ENCODE measurements at places on chromosomes 13 and 19.

DNA sequence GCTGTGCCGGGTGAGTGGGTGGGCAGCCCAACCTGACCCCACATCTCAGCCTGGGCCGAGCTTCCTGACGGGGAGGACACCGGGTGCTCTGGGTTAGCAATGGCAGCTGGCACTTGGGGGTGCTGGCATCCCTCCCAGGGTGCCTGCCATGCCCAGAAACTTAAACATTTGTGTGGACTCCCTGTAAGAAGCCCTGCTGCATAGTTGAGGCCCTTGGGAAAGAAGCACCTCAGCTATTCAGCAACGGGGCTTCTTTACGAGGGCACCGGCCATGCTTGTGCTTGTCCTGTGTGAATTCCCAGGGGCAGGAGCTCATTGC is 33.8 kb upstream of the MEDAG start:
- no peak for DNase-seq

- DNase-seq: no peak
Measured at GRCh38 chr13:44884076-44884729, 105.1 kb downstream of the NUFIP1 start.

DNA sequence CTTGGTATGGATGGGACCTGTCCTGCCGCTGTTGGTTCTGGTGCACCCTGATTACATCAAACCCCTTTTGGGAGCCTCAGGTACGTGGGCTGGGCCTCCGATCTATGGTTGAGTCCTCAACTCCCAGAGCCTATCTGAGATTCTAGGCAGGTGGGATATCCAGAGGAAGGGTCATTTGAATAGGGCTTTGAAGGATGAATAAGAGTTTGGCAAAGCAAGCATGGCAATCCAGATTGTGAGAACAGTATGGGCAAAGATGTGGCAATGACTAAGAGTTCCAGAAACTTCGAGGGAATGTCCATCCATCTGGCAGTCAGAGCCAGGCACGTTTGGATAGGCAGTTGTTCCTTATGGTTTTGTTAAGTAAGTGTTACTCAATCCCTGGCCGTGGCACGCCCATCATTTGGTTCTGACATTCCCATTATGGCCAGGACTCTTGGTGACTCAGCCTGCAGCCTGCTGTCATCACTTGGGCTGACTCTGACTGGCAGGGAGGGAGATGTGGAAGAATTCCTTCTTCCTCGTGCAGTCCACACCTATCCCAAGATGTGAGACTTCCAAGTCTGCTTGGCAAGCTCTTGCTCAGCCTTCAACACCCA is 21.5 kb downstream of the CYP4F22 start:
- no peak for DNase-seq

DNA sequence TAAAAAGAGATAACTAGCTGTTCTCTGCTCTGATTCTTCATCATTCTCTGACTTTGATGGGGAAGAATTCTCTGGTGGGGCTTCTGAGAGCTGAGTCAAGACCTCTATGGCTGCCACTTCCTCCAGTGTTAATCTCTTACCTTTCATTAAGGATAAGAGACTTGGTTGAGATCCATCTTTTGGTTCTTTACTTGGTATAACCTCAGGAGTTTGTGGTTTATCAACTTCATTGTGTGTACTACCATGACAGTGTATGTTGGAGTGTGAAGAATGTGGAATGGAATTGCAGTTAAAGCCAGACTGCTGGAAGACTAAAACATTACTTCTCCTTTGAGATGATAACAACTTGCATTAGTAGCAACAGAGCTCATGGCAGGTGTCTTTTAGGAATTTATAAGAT is 222.0 kb downstream of the SLITRK5 start:
- no peak for DNase-seq

DNA sequence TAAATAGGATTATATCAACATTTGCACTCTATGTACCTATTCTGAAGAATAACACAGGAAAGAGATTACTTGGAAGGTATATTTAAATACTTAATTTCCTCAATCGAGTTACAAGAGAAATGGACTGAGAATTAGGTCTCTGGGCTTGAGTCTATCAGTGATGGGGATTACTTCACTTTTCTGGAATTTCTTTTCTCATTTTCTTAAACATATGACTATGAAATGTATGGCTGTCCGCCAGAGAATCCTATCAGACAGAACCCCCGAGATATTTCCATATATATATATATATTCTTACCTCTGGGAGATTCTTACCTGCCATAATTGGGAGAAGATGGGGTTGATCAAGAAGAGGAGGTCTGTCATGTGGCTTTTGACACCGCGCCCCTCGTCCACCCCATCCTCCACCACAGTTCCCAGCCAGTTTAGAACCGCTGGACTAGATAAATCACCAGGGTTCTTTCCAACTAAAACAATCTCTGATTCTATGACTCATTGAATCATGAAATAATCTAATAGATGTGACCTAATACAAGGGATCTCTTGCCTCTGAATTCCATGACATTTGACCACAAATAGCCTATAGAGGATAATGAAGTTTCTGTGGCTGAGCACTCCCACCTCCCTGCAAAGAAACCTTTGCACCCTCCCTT is 231.3 kb downstream of the TBC1D4 start:
- DNase-seq: no peak

GRCh38 chr13:74004109-74004508 is 130.1 kb downstream of the KLF12 start:
- no peak for DNase-seq

DNA sequence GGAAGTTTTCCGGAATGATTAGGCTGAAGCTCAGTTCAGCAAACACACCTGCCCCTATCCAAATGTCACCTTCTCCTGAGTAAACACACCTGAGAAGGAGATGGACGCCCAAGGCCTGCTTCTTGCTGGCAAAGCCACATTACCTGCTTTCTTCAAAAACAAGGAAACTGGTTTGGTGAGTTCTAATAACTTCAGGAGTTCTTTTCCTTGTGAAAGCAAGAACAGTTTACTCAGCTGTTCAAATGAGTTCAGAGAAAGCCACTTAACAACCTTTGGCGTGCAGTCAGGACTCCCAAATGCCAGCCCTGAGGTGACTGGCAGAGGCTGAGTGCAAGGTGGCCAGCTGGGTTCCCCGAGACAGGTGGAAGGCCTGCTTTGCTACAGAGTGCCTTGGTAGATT is 160.5 kb downstream of the STK24 start:
- DNase-seq: no peak

DNA sequence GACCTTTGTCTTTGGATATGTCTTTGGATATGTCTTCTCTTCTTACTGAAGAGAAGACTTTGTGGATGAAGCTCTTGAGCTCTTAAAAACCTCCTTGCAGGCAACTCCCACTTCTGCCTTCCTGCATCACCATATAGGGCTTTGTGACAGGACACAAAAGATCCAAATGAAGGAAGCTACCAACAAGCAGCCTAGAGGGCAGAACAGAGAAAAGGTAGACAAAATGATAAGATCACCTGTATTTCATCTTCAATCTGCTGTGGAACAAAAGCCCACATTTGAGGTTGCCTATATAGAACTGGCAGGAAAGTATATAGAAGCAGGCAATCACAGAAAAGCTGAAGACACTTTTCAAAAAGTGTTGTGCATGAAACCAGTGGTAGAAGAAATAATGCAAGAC is 42.5 kb downstream of the N4BP2L1 start:
- no peak for DNase-seq

GRCh38 chr13:40213779-40214178 is 452.7 kb downstream of the FOXO1 start:
- DNase-seq: no peak

GRCh38 chr19:28948566-28948965 is 264.4 kb downstream of the UQCRFS1 start:
- DNase-seq: no peak

GRCh38 chr13:75432045-75432444 is 49.9 kb downstream of the TBC1D4 start:
- DNase-seq: no peak

GRCh38 chr13:94061301-94061700 is 418.2 kb downstream of the DCT start:
- DNase-seq: no peak

- DNase-seq: no peak
Measured at GRCh38 chr19:39946532-39946931, 12.1 kb upstream of the FCGBP start.

GRCh38 chr13:80361883-80362327 is 21.0 kb upstream of the SPRY2 start:
- DNase-seq: no peak

DNA sequence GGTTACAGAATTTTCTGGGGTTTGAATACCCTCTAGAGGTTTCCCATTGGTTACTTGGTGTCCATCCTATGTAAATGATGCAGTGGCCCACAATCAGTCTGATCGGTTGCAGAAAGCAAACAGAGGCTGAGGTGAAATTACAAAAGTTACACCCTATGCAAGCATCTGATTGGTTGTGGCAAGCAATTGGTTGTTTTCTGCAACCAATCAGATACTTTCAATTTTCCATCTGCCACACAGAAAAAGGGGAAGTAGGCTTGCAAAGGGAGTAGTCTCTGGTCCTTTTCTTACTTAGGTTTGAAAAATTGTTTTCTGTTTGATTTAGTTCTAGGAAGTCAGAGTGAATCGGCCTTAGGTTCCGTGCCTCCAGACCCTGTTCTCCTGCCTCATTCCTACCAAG is 93.1 kb downstream of the WTIP start:
- DNase-seq: no peak

DNA sequence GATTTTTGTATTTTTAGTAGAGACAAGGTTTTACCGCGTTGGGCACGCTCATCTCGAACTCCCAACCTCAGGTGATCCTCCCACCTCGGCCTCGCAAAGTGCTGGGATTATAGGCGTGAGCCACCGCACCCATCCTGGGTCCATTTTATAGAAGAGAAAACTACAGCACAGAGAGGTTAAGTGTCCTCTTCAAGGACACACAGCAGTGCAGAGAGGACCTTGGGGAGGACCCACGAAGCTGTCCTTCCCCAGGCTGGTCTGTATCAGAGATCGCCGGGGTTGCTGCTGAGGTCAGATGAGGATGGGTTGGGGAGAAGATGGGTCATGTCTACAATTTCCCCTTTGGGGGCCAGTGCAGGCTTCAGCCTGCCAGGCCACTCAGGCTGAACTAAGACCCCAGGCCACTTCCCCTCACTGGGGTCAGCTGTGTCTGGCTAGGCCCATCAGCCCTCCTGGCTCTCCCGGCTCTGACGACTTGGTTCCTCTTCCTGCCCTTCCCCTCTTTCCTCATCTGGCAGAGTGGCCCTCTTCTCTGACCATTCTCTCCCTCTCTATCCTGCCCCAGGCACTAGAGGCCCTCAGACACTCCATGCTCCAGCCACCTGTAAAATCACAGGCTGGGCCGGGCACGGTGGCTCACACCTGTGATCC is 9.6 kb downstream of the MYO1F start:
- DNase-seq: no peak

DNA sequence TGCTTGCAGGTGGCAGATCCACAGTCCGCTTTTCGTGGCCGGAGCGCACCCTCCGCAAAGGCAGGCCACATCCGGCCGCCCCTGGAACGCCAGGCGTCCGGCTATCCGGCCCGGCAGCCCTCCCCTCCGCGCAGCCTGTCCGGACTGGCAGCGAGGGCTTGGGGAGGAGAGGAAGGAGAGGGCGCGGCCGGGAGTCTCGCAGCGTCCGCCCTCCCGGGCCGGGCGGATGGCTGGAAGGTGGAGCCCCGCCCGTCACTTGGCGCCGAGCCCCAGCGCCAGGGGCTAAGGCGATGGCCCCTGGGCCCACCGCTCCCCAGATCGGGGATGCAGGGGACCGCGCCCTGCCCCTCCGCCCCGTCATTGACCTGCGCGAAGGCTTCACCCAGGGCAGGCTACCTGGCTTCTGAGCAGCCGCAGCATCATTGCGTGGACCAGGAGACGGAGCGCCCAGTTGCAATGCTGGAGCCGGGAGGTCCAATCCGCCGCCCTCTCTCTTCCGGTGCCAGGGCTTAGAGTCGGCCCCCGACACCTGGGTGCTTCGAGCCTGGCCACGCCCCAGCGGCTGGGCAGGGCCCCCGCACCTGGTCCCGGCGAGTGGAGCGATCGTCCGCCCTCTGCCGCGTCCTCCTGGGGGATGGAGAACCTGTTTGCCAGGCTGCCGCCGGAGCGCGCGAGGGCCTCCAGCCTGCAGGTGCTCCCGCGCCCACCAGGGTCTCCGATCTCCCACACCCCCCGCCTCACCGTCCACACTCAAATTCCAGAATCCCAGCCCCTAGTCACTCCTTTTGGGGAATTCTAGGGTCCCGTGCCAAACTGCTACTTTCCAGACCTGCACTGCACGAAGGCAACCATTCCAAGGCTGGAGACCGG is at the start of gene FUT1:
FUT1 (minus strand) TSS at position 146 of the 870 bp plus-strand sequence. CDS start 1,360 bp downstream, outside the sequence.
- no peak for DNase-seq

GRCh38 chr19:16637535-16637934 is 9.5 kb upstream of the MED26 start:
- no peak for DNase-seq

GRCh38 chr13:48214519-48215121 is 18.4 kb upstream of the ITM2B start:
- no peak for DNase-seq

GRCh38 chr13:85497652-85498051 is 301.6 kb downstream of the SLITRK6 start:
- DNase-seq: no peak

DNA sequence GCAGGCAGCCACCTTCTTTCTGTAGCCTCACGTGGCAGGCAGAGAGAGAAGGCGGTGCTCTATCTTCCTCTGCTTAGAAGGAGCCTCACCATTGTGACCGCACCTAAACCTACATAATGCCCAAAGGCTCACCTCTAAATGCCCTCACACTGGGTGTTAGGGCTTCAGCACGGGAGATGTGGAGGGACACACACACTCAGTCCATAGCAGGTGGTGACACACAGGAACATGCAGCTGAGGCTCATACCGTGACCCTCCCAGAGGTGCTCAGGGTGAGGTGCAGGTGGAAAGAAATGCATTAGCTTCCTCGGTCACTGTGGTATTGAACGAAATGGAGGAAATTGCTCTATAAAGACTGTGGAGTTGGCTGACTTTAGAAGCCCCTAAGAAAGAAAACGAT is 37.7 kb upstream of the TUBGCP3 start:
- no peak for DNase-seq

- DNase-seq: no peak
Measured at GRCh38 chr19:22783651-22784410, at the start of gene ZNF99. ZNF99 (minus strand) TSS chr19:22784151; CDS start chr19:22784016, 135 bp downstream.

DNA sequence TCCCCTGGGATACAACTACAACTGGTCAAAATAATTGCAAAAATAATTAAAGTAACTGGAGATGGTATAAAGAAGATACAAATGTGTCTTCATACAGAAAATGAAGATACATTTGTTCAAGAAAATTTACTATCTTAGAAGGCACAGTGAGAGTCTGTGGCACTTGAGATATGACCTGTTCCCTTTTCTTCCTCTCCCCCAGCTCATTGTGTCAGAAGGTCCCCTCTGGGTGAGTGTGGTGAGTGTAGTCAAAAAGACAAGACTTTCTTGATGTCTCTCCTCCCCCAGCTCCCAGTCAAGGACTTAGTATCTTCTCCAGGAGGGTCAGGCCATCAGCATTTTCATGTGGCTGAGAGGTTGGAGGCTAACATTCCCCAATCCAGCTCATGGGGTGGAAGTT is 51.7 kb downstream of the EDNRB start:
- DNase-seq: no peak
